ENCODE measurements at places on chromosomes 3 and 15.

DNA sequence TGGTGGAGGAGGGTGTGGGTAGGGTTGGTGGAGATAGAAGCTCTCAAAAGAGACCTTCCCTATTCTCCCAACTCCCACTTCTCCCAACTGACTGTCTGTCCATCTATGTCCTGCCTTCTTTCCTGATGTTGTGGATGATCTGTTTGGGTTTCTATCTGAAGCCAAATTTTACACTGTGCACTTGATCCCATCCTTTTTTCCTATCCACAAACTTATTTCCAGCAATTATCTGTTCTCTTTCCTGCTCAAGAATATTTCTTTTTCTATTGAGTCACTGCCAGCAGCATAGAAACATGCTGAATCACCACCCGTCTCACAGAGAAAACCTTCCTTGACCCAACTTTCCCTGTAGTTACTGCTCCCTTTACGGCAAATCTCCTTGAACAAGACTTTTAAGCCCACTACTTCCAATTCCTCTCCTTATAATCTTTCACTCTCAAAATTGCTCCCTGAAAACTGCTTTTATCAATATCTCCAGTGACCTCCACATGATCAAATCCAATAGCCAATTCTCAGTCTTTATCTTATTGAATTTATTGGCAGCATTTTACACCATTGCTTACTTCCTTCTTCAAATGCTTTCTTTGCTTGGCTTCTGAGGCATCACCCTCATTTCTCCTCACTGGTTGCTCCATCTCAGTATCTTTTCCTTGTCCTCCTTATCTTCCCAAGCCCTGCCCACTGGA lies 141.2 kb upstream of the SLC7A14 start:
- DNase-seq, result peak; percentile 59

DNA sequence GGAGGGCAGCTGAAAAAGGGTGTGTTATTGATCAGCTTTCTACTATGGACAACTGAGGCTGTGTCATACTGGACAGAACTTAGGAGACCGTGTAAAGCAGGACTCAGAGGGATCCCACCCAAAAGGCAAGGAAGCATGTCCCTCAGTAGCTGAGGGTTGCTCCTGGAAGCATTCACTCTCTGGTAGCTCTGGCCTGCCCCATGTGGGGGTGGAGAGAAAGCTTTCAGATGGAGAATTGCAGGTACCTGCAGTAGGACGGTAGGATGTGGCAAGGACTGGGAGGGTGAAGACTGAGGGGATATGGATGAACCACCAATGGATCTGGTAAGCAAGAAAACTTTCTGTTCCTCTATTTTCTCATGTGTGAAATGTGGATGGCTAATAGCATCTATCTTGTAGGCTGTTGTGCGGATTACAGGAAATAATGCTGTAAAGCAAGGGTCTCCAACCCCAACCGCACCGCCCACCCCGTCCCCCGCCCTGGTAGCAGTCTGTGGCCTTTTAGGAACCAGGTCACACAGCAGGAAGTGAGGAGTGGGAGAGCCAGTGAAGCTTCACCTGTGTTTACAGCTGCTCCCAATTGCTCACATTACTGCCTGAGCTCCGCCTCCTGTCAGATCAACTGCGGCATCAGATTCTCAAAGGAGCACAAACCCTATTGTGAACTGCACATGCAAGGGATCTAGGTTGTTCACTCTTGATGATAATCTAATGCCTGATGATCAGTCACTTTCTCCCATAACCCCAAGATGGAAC lies 157.7 kb upstream of the PROK2 start:
- DNase-seq, result no peak

- no peak for DNase-seq
Measured at GRCh38 chr3:125351814-125352456, 23.2 kb downstream of the ZNF148 start.

DNA sequence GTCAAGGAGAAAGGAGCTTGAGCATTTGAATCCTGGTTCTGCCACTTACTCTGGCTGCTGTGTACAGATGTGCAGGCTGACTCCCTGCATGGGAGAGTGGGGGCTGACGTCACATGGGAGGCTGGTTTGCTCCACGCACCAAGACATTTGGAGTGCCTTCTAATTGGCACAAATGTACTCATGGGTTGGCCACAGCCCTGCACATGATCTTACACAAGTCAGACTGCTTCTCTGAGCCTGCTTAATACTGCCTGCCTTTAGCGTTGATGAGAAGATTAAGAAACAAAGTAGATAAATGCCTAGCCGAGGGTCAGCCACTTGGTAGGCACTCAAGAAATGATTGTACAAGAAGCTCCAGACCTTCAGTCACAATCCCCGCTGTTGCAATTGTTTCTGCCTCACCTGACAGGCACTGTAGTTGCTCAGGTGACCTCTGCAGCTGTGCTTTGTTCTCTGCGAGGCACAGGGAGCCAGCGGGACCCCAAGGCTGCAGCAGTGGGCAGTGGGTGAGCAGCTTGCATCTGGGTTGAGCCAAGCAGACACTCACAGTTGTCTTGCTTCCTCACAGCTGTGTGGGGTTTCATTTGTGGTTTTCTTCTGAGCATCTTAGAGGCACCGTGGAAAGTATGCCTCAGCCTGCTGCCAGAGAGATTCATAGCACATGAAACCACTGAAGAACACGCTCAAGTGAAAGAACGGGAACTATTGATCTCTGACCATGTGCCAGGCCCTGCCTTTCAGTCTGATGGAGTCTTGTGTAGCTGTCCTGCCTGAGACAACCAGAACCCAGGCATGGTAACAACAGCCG lies 33.1 kb downstream of the GRK7 start:
- peak; percentile 45 for DNase-seq

DNA sequence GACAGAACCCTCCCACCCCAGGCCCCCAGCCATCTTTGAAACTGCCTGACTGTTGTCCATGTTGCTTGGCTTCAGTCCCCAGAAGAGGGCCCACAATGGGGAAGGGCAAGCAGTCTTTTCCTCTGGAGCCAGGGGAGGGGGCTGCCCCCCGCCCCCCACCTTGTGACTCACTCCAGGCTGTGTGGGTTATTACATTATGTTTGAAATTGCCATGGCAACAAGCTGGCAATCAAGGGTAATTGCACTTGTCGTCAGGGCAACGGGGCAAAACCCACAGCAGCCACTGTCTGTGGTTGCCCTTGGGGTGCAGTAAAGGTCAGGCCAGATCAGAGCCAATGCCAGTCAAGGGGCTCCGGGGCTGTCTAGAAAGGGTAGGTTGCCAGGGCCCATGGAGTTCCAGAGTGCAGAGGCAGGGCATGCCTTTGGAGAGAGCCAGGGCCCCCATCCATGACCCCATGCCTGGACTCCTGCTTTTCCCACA lies 3.1 kb upstream of the CAMKV start:
- no peak for DNase-seq

- DNase-seq, result no peak
Measured at GRCh38 chr3:186994000-186994955, 64.0 kb downstream of the ST6GAL1 start.

Data from AG08396 (cell line).